ENCODE measurements at places on chromosomes 13 and 19. TPM values are rescaled to one million over a fixed set of nuclear protein-coding genes. Genes with fewer than 3 reads are reported as not detected.

The CEACAM7 gene
- 10.5 TPM for total RNA-seq

The C13orf42 gene
- total RNA-seq = not detected

The ZNF440 gene
- 18.1 TPM for total RNA-seq

DNA sequence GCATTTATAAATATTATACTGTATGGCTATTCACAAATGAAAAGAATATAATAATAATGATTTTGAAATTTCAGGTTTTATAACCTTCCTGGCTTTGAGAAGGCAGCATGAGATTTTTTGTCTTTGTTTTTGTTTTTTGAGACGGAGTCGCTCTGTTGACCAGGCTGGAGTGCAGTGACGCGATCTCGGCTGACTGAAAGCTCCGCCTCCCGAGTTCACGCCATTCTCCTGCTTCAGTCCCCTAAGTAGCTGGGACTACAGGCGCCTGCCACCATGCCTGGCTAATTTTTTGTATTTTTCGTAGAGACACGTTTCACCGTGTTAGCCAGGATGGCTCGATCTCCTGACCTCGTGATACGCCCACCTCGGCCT is 64.1 kb downstream of the ZNF429 start:
- no peak for DNase-seq

- DNase-seq = no peak
Observed at GRCh38 chr19:41619018-41619556, 7.8 kb downstream of the CEACAM4 start.
